ENCODE measurements at places on chromosomes 12 and 14.

- DNase-seq: no peak
Observed at GRCh38 chr12:132827763-132828703, 636 bp downstream of the GOLGA3 start.

- DNase-seq: no peak
Observed at GRCh38 chr12:94421868-94422740, 37.6 kb downstream of the CEP83 start.

- no peak for DNase-seq
Observed at GRCh38 chr14:94469261-94469660, 6.7 kb downstream of the SERPINA9 start.

DNA sequence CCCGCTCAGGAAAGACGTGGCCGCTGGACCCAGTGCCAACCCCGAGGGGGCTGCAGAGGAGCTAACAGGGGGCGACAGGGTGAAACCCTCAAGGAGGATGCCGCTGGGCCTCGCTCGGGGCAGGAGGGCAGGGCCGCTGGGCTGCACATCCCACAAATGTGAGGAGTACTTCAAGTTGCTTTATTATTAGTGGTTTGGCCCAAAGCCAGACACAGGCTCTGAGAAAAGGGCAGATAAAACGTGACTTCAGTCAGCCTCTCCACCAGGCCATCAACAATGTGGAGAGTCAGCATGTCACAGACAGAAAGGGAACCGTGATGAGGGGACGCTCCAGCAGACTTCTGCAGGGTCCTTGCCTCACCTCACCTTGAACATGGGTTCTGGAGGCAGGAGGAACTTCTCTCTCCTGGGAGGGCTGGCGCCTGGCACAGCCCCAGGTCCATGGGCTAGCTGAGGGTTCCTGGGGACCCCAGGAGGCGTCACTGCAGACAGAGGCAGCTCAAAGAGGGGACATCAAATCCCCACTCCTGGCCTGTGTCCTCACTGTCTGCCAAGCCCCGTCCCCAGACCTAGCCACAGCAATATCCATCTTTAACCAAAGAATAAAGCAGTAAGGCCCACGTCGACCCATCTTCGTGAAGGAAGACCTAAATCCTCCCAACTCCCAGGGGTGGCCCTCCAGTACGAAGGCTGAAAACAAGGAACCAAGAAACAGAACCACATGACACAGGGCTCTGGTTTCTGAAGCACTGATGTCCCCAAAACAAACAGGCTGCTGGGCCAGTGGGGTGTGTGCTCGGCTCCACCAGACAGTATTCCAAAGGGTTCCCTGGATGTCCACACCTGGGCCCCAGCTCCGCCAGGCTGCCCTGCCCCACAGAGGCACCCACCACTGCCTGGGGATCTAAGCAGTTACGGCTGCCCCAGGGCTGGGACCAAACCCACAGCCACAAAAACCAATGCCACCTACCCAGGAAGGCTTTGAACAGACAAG is 35.1 kb downstream of the CCDC85C start:
- no peak for DNase-seq

GRCh38 chr12:62817556-62818271 is 117.2 kb downstream of the PPM1H start:
- DNase-seq: no peak

DNA sequence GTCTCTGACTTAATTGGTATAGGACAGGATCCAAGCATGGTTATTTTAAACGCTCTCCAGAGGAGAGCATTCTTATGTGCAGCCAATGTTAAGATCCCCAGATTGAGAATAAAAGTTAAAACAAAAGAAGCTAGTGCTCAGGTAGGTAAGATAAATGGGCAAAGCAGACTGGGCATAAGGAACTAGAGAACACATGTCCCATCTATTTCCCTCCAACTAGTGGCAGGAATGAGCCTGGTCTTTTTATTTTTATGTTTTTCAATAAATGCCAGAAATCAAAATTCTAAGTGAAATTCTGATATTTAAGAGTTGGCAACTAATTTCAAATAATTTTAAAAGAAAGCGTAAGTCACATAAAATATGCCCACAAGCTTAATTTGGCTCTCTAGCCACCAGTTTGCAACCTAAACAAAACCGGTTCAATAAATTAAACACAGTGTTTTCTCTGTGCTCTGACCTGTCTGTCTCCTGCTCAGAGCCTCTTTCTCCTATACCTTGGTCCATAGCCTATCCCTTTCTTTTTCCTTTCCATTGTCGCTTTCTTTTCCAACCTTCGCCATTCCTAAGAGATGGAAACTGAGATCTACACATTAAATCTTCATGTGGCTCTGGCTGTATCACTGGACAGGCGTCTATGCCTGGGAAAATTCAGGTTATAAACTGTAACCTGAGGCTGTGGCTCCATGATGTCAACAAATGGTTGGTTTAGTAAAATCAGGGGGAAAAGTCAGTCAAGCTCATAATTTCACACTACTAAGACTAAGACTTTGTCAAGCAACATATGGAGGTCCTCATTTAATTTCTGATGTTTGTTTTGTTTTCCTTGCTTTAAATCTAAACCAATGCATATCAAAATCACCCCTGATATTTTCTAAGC is 5.5 kb downstream of the SLC38A1 start:
- DNase-seq: no peak

DNA sequence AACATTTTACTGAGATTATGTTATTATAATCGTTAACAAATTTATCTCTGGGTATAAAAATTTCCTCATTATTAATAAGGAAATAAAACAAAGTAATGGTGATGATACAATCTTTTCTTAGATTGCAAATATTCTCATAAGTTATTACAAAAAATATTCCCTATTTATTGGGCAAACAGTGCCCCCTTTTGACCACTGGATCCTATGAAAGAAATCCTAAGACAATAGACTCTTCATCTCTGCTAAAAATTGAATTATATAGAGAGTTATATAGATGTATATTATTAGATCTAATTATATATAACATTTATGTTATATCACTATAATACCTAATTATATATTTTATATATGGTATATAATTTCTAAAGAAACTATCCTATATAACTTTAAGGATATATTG is 94.2 kb upstream of the FGD4 start:
- DNase-seq: no peak

- DNase-seq: no peak
Observed at GRCh38 chr12:99334285-99335056, 313.1 kb upstream of the GARIN6 start.

GRCh38 chr12:120119271-120119973 is 2.9 kb upstream of the RAB35 start:
- no peak for DNase-seq

DNA sequence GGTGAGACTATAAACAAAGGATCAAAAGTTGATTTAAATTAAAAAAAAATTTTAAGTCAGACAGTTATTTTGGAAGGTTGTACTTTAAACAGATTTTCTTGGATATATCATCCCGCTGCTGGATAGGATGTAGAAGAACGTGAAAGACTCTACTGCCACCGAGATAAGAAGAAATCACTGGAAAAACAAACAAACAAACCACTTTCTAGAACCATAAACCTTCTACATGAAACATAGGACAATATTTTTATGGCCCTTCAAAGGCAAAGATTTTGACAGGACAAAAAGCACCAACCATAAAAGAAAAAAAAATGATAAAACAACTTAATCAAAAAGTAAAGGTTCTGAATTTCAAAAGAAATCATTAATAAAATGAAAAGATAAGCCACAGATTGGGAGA is 268.2 kb upstream of the DAAM1 start:
- no peak for DNase-seq
